ENCODE measurements at places on chromosomes 1 and 21.

DNA sequence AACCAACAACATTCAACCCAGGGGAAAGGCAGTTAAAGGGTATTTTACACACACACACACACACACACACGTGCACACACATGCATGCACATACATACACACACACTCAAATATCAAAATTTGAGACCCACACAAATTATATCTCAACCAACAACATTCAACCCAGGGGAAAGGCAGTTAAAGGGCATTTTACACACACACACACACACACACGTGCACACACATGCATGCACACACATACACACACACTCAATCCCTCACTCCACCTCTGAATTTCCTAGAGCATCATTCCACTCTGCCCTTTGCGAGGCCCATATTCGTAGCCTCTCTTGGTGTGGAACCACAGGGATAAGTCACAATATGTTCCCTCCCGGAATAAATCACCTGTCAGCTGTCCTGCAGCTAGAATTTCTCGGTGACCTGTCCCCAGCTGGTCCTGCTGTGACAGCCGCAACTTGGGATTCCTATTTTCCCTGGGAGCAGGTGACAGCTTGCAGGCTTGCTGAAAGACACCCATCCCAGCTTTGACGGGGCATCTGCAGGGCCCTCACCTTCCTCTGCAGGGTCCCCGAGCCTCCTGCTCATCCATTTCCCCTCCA lies 122.7 kb downstream of the PSMG1 start:
- DNase-seq, result no peak

DNA sequence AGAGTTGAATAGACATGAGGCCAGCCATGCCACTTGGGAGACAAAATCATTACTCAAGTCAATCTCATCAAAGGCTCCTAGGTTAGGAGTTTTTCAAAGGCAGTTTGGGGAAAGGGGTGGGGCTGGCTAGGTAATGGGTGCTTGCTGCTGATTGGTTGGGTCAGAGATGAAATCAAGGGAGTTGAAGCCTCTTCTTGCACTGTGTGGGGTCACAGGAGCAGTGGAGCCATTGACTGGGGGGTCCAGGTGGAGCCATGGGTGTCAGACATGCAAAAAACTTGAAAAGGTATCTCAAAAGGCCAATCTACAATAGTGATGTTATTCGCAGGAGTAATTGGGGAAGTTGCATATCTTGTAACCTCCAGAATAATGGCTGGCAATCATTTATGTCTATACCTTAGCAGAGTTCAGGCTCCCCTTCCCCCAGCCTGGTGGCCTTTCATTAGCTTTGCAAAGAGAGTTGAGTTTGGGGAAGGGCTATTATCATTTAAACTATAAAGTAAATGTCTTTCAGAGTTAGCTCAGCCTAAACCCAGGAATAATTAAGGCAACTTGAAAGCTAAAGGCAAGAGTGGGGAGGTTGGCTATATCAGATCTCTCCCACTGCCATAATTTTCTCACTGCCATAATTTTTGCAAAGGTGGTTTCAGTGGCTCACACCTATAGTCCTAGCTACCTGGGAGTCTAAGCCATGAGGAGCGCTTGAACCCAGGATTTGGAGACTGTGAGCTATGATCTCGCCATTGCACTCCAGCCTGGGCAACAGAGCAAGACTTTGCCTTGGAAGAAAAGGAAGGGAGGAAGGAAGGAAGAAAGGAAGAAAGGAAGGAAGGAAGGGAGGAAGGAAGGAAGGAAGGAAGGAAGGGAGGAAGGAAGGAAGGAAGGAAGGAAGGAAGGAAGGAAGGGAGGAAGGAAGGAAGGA lies 7.8 kb upstream of the PINK1 start:
- no peak for DNase-seq

DNA sequence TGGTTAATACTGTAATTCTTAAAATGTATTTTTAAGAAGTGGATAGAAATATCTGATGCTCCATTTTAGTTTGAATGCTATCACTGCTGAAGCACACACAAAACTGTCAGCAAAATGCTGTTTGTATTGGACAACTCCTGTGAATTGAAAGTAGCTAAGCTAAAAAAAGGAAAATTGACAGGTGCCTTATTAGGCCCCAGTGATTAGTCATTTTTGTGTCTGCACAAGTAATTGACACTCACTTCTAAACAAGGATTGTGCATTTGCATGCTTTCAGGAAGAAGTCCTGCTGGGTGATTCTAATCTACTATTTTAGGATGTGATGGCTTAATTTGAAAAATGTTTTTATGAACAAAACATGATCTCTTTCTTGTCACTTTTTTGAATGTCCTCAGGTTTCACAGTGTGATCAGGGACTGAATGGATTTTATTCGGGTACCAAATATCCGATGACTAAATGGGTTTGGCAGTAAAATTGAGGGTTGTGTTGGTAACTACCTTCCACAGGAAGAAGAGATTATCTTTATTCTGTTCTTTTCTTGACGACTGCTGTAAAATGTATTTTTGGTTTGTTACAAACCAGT lies 13.0 kb upstream of the MAP3K7CL start:
- DNase-seq, result no peak

- DNase-seq, result peak; percentile 66
Observed at GRCh38 chr1:93668121-93668520, 13.5 kb downstream of the BCAR3 start.

DNA sequence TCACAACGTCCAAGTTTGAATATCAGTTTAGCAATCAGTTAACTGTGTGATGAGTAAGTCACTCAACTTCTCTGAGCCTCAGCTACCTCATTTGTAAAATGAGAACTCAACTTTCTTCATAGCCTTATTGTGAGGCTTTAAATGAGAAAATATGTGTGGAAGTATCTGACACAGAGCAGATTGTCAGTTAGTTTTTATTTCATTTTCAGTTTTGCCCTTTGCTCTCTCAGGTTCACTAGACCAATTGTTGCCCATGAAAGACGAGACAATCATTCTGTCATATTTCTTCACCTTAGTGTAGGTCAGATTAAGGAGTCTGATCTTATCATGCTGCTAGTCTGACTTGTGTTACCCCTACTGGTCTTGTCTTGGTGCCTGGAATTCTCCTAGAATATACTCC lies 232.8 kb upstream of the PTBP2 start:
- no peak for DNase-seq

GRCh38 chr1:211695135-211695816 lies 19.9 kb upstream of the NEK2 start:
- no peak for DNase-seq

DNA sequence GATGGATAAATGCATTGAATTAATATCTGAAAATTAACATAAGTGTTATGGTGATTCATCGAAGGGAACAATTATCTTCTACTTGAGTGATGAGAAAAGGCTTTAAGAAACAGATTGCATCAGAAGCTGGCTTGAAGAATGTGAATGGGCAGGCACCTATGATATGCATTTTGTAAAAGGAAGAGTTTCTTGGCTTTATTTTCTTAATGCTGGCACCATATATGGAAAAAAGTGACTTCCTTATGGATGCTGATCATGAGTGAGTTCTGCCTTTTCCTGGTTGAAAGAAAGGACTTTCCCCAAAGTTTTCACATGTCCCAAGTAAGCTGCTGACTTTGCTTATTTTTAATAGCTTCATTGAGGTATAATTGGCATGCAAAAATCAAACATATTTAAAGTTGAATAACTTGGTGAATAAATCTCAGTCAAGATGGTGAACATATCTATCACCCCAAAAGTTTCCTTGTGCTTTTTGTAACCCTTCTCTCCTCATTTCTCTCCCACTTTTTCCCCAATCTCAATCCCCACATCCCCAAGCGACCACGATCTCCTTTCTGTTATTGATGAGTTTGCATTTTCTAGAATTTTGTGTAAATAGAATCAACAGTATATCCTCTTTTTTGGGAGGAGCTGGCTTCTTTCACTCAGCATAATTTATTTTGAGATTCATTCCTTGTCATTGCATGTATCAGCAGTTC lies 74.2 kb downstream of the SPATA46 start:
- DNase-seq, result peak; percentile 19

- DNase-seq, result peak; percentile 36
Observed at GRCh38 chr1:101820071-101820470, 176.7 kb downstream of the OLFM3 start.

GRCh38 chr1:158283965-158284364 lies 5.8 kb upstream of the CD1C start:
- DNase-seq, result no peak

DNA sequence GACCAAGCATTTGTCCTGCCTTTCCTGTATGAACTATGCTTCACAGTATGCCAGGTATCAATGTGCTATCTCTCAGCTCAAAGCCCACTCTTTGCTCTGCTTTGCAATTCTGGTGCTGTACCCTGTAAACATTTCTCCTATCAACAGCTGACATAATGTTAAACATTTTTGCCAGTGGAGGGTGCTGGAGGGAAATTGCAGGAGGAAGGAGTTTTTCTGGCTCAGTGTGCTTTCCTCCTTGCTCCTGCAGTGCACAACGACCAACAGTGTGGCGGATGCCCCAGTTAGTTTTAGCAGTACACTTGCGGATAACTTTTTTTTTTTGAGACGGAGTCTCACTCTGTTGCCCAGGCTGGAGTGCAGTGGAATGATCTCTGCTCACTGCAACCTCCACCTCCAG lies 67.1 kb upstream of the PTGFRN start:
- DNase-seq, result no peak

DNA sequence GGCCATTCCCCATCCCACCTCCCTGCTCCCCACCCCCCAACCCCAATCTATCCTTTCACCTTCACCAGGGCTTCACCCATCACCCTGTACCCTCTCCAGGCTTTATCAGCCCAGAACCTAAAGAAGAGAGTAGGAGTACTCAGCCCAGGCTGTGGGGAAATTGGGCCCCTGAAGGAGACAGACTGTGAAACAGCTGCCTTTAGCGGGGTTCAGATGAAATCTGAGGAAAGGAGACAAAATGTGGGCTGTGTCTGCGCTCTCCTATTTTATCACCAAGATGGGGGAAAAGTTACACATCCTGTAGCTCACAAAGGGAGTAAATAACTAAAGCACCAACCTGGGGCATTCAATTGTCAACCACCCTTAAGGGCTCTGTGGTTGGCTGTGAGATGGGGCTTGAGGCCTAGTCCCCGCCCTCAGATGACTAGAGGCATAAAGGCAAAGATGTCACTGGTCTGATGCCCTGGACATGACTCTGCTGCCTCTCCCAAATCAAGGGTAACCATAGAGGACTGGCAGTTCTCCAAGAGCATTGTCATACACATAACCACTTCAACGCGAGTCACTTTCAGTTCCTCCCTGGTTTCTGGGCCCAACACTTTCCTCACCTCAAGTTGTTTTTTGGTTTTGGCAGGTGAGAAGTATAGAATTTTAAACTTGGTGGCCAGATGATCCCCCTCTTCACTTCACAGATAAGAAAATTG lies 30.0 kb downstream of the SLC27A3 start:
- peak; percentile 82 for DNase-seq

DNA sequence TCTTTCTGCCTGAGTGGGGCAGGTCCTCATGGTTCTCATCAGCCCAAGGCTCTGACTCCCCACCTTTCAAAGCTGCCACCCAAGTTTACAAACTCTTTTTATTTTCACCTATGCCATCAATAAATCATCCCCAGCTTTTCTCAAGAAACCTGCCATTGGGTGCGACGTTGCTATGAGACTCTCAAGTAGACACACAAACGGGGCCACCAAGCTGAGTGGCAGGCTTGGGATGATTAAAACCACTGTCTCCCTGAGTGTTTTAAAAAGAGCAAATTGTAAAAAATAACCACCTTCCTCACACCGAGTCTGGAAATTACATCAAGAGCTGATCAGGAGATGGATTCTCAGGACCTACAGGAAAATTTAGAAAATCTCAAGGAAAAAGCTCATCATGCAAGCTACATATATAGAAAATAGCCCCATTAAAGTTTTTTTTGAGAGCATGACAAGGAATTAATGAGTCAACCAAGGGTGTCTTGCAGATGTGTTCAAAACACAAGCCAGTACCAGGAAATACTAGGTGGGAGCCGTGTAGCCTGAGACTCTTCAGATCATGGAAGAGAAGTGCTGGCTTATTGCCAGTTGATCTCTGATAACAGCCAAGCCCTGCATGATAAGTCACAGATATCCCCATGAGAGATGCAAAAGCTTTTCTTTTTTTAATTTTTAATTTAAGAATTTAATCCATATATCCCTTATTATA lies 158.4 kb upstream of the BACE2 start:
- no peak for DNase-seq

GRCh38 chr1:54882519-54882918 lies 4.5 kb downstream of the DHCR24 start:
- peak; percentile 43 for DNase-seq

DNA sequence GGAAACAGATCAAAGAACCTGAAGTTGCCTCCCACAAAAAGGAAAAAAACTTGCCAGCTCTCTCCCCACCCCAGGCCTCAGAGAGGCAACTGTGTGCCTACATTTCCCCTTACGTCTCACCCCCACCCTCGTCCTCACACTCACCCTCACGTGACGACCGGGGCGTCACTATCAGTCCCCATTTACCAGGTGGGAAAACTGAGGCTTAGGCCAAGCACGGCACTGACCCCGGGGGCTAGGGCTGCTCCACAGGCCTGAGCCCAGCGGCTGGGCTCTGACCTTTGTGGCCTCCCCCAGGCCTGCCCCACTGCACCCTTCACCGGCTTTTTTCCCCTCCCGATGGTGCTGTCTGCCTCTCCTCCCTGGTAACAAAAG lies 51.5 kb upstream of the RUNX3 start:
- no peak for DNase-seq

GRCh38 chr1:159170639-159171038 lies 776 bp upstream of the CADM3 start:
- DNase-seq, result no peak

- DNase-seq, result no peak
Observed at GRCh38 chr21:44537930-44538911, 1.8 kb downstream of the KRTAP10-1 start.

DNA sequence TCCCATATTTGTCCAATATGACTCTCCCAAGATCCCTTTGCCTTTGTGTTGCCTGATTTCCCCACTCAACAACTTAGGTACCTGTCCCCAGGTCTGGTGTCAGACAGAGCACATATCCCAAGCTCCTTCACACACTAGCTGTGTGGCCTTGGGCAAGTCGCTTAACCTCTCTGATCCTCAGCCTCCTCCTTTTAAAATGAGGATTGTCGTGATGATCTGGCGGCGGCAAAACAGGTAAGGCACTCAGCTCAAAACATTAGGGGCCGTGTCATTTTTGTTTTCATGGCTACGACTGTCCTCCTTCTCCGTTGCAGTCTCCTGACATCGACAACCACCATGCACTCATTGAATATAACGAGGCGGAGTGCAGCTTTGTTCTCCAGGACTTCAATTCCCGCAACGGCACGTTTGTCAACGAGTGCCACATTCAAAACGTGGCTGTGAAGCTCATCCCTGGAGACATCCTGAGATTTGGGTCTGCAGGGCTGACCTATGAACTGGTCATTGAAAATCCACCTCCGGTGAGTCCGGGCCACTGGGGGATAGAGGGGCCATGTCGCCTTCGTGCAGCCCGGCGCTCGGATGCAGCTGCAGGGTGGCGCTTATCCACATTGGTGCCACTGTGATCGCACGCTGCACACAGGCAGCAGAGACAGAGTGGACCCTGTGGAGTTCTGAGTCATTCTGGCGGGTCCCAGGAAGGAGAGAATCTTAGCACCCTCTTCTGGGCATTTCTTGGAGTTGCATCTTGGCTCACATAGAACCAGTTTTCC lies 25.2 kb downstream of the FHAD1 start:
- peak; percentile 73 for DNase-seq

GRCh38 chr1:15911927-15912326 lies 64.0 kb downstream of the ZBTB17 start:
- no peak for DNase-seq

- DNase-seq, result no peak
Observed at GRCh38 chr1:45607404-45608074, 16.3 kb downstream of the CCDC17 start.
